Epithelial cell of proximal tubule (primary cell): ENCODE measurements at places on chromosomes 1 and 21. TPM values are rescaled to one million over a fixed set of nuclear protein-coding genes. Genes with fewer than 3 reads are reported as not detected.

DNA sequence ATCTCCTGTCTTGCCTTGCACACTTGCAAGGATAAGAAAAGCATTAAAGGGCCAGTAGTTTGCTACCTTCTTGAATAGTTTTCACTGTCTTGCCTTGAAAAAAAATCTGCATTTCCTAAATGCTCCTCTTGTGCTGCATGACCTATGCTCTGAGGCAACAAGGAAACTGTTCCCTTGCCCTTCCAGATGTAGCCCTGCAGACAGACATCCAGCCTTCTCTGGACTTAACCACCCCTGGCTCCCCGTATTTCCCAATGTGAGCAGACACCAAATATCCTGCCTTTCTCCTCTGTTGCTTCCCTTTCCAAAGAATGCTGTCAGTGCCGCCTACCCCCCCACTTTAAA lies 177.6 kb downstream of the GABPA start:
- DNase-seq, result no peak

GRCh38 chr1:94068096-94068998 lies 52.6 kb downstream of the ABCA4 start:
- no peak for DNase-seq

GRCh38 chr21:37266515-37267221 lies 466 bp downstream of the VPS26C start:
- DNase-seq, result no peak

DNA sequence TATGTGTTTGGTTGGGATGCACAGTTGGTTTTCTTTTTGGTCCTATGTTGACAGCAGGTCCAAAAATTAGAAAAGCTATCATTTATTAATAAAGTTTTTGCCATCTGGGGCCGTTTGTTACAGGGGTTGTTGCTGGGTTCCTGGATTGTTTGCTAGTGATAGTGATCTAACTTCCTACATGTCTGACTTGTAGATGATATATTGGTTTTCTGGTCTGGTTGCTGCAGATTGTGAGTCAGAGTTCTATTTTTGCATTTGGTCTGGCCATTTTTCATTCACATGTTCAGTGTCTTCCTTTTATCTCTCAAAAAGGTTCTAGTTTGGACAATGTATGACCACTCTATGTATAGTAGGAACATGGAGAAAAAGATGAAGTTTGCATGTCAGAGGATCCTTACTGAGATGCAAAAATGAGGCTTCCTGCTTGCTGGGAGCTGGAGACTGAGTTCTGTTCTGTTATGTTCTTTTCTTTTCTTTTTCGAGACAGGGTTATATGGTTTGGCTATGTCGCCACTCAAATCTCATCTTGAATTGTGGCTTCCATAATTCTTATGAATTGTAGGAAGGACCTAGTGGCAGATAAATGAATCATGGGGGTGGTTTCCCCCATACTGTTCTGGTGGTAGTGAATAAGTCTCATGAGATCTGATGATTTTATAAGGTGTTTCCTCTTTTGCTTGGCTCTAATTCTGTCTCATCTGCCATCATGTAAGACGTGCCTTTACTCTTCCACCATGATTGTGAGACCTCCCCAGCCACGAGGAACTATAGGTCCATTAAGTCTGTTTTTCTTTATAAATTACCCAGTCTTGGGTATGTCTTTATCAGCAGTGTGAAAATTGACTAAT lies 4.2 kb upstream of the NVL start:
- DNase-seq, result no peak

DNA sequence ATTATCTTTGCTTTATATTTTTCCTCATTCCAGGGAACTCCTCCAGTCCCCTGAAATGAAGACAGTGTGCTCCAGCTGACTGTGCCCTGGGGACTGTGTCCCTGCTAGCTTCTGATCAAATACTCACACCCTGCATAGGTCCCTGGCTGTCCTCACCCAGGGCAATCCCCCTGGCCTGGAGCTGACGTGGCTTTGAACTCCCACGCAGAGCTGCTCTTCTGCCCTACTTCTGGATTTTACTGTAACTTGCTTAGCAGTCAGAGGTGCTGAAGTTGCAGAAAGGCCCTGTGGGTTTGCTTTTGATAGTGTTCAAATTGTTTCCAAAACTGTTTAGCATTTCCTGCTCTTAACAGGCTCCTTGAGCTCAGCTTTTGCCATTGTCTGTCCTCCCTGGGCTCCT lies 186.5 kb downstream of the FASLG start:
- DNase-seq, result no peak

DNA sequence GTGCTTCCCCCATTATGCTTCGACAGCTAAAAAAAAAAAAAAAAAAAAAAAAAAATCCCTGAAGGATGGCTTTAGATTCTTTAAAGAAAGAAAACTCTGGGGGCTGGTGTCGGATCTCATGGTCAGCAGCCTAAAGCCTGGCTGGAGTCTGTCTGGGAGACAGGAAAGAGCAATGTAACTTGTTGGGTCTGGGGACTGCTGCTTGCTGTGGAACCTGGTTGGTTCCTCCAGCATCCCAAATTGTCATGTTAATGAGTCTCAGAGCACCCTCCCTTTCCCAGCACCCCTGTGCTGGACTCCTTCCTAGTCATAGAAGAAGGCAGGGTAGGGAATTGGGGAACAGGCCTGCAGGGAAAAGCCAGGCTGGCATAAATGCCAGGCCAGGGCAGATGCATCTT lies 3.0 kb downstream of the KCNC4 start:
- no peak for DNase-seq

GRCh38 chr1:174165471-174166137 lies 6.3 kb downstream of the RABGAP1L start:
- no peak for DNase-seq

The LENEP gene
- not detected in 2 replicates for total RNA-seq

DNA sequence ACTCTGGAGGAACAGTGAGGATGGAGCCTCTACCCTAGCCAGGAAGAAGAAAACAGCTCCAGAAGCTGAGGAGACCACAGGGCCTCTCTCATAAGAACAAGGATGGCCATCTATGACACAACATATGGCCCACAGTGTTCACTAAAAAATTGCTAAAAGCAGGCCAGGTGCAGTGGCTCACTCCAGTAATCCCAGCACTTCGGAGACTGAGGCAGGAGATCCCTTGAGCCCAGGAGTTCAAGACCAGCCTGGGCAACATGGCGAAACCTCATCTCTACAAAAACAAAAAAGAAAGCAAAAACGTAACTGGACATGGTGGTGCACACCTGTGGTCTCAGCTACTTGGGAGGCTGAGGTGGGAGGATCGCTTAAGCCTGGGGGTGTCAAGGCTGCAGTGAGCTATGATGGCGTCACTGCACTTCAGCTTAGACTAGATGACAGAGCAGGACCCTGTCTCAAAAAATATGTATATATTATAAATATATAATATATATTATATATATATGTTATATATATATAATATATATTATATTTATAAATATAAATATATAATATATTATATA lies 103.1 kb downstream of the TOMM20 start:
- DNase-seq, result no peak

The BCL10 gene
- 49.2 and 87.9 TPM in 2 replicates for total RNA-seq

The IGFN1 gene
- total RNA-seq, result 0.14 and 0.86 TPM in 2 replicates

GRCh38 chr21:41564871-41565274 lies 56.9 kb upstream of the TMPRSS2 start:
- DNase-seq, result no peak

The PYHIN1 gene
- total RNA-seq, result not detected in 2 replicates

DNA sequence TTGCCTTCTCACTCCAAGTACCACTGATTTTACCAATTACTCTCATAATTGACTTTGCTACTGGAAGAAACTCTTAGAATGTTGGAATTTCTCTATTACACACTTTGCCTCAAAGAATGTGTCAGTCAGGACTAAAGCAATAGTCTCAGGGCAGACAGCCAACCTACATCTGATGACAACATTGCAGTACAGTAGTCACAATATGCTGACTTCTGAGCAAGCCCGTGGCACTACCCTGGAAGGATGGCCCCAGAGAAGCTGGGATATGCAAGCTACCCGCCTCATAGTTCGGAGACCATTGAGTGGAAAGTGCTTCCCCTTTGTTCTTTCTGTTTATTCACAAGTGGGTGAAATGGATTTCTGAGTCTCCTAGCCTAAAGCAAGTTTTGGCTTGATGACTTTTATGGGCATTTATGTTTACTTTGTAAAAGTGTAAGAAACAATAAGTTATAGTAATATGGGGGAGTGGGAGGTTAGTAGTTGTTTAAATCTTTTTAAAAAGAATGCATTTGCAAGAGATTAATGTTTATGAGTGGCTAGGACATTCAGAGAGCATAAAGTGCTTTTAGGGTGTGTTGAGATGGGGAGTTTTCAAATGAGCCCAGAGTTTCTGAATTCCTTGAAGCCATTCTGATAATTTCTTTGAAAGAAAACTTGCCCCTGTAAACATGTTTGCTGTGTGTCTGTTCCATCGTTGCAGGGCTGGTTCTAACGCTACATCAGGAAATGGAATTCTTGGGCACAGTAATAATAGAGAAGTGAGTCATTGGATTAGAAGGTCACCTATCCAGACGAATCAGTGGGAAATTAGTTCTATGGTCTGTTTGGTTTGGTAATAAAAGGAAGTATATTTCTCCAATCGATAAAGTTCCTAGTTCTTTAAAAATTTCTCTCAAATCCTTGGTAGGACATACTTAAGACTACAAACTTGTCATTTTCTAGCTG lies 63.8 kb downstream of the LMO4 start:
- DNase-seq, result peak; percentile 55

DNA sequence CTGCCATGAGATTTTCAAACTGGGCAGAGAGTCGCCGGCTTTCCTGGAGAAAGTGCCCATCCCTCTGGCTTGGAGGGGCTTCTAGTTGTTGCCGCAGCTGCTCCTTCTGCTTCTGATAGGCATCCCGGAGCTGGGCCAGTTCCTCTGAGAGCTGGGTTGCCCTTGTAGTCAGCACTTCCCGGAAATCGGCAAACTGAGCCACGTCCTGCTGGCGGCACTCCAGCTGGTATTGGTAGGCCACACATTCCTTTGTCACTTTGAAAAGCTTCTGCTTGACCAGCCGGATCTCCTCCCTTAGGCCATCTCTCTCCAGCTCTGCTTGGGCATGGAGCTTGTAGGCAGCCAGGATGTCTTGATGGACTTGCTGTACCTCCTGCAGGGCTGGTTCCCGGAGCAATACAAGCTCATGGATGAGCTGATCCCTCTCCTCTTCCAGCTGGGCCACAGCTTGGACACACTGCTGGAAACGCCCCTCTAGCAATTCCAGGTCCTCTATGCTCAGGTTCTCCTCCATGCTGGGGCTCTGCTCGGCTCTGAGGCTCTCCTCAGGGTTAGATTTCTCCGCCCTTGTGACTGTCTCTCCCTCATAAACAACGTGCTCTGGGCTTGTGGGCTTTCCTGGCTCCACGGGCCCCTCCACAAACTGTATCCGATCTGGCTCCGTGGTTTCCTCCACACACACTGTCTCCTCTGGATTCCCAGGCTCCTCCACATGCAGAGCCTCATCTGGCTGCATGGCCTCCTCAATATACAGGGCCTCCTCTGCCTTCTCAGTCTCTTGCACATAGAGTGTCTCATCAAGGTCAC lies 7.3 kb downstream of the SYNC start:
- no peak for DNase-seq

The SH2D2A gene
- total RNA-seq, result 2.0 and 3.5 TPM in 2 replicates

DNA sequence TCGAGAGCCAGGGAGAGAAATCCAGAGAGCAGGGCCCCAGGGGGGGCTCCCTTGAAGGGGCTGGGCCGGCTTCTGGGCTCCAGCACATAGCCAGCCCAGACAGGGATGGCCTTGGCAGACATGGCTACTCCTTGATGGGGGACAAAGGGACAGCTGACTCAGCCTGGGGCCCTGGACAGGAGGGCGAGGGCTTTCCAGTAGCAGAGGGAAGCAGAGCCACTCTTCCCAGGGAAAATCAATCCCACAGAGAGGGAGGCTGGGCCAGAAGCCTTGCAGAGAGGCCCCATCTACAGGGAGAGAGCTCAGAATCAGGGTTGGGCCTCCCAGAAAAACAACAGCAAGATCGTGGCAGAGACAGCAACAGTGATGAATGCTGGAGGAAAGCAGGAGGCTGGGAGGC lies 15.6 kb downstream of the IGFN1 start:
- DNase-seq, result no peak

GRCh38 chr1:45359882-45360513 lies 19.8 kb upstream of the MUTYH start:
- peak; percentile 10 for DNase-seq

DNA sequence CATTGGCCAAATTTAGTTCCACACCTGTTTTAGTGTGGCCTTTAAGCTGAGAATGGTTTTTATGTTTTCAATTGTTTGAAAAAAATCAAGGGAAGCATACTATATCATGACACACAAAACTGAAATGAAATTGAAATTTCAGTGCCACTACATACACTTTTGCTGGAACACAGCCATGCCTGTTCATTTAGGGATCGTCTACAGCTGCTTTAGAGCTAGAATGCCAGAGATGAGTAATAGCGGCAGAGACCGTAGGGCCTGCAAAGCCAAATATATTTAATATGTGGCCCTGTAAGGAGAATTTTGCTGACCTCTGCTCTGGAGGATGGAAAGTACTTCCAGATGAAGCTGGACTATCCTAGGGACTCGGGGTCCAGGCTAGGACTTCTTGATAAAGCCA lies 62.5 kb upstream of the LYST start:
- no peak for DNase-seq

DNA sequence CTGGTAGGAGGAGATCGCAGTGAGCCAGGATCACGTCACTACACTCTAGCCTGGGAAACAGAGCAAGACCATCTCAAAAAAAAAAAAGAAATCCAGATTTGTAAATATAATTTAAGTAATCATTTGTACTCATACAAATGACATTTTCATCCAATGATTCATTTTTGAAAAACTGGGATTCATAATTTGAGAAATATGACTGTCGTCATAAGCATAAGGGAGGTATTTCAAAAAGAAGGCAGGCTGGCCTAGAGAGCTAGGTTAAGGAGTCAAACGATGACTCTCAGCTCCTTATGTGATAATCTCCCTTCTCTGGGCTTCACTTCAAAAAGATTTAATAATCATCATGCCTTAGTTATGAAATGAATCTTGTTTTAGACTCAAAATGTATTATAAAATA lies 2.3 kb downstream of the GART start:
- DNase-seq, result no peak

DNA sequence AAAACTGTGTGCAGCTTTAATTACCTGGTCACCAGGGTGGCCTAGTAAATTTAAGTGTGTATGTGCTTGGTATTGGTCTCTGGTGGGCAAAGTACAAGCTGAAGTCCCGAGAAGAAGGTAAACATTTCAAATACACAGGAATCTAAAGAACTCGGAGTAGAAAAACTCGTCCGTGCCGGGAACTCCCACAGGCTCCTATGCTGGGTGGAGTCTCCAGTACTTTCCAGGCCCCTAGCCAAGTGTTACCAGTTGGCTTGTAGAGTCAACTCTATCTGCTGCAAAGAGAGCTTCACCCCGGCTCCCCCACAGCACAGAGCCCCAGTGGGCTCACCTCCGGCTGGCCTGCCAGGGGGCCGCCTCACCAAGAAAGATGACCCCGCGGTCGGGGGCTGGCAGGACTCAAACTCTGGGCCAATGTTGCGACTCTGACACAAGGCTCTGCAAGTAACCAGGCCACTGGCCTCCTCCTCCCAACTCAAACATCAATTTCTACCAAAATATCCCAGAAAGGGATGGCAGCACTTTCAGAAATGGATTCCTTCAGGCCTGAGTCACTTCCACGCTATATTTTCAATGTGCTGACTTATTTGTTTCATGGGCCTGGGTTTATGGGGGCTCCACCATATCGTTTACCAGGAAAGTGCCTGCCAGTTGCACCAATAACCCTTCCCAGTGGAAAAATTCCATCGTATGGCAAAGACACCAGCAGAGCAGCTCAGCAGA lies 73.9 kb downstream of the SLC66A1 start:
- no peak for DNase-seq
